ENCODE measurements at places on chromosomes 13 and 19.

- DNase-seq = no peak
Observed at GRCh38 chr19:19155495-19156219, 14.4 kb downstream of the MEF2B start.

- DNase-seq = no peak
Observed at GRCh38 chr19:50460161-50460765, 16.0 kb upstream of the EMC10 start.

- no peak for DNase-seq
Observed at GRCh38 chr13:55155046-55155445, 1985.7 kb upstream of the PRR20A start.

GRCh38 chr13:106350208-106350607, 185.3 kb downstream of the EFNB2 start:
- no peak for DNase-seq

DNA sequence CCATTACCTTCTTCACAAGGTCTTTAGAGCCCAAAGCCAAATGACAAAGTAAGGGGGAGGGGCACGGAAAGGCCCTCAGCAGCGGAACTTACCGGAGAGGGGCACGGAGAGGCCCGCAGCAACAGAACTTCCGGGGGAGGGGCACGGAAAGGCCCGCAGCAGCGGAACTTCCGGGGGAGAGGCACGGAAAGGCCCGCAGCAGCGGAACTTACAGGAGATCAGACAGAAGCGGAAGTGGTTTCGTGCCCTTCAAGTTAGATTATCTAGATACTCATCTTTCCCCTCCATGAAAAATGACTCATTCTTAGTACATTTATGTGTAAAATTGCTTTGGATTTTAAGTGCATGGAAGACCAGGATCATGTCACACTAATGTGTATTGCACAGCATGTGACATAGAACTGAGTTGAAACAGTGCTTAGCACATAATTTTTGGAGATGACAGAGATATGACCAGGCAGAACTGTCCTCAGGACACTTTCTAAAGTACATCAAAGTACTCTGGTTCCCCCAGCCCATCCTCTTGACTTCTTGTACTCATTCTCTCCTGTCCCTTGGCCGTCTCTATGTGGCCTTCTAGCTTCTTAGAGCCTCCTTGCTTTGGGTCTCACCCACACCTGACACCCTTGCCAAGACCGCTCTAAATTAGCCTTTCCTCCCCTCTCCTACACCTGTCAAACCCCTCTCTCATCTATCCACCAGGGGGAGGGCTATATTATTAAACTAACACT, 25.7 kb upstream of the TPTE2 start:
- peak; percentile 62 for DNase-seq

GRCh38 chr13:48410199-48410598, 2.7 kb downstream of the LPAR6 start:
- no peak for DNase-seq

GRCh38 chr13:25848812-25849745, 202.7 kb downstream of the SHISA2 start:
- no peak for DNase-seq

GRCh38 chr13:66659701-66660467, 570.3 kb downstream of the PCDH9 start:
- DNase-seq = no peak

GRCh38 chr13:55893540-55893939, 1247.2 kb upstream of the PRR20A start:
- no peak for DNase-seq

- DNase-seq = peak; percentile 70
Observed at GRCh38 chr19:48858984-48859710, 9.3 kb downstream of the PLEKHA4 start.

DNA sequence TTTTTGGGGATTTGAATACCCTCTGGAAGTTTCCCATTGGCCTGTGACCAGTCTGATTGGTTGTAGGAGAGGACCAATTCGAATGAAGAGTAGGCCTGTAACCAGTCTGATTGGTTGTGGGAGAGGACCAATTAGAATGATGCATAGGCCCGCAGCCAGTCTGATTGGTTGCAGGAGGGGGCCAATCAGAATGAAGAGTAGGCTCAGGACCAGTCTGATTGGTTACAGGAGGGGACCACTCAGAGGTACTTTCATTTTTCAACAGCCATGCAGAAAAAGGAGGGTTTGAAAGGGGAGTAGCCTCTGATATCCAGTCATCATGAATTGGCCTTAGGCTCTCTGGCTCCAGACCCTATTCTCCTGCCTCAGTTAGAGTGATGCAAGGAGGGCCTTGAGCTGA, 30.4 kb upstream of the SLC1A5 start:
- no peak for DNase-seq

DNA sequence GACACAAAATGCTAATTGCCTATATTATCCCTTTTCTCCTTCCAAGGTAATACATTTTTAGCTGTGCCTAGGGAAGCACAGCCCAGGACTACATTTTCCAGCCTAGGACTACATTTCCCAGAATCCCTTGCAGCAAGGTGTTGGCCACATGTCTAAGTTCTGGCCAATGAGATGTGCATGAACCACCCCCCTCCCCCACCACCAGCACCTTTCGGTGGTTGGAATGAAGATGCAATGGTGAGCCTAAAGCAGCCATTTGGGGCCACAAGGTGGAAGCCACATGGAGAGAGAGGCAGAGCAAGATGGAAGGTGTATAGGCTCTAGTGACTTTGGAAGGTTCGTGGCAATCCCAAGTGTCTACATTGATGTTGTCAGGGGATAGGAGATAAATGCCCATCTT, 16.2 kb downstream of the UNC13A start:
- DNase-seq = peak; percentile 28

- DNase-seq = no peak
Observed at GRCh38 chr13:49681842-49682435, 9.3 kb downstream of the EBPL start.

- peak; percentile 67 for DNase-seq
Observed at GRCh38 chr19:11197291-11198174, at the start of gene KANK2. KANK2 (minus strand) TSS chr19:11197545; CDS start chr19:11194511, 3,034 bp downstream.

- DNase-seq = no peak
Observed at GRCh38 chr13:69769608-69770007, 338.0 kb upstream of the ATXN8OS start.

GRCh38 chr19:13926715-13927114, 11.5 kb downstream of the PODNL1 start:
- DNase-seq = no peak

DNA sequence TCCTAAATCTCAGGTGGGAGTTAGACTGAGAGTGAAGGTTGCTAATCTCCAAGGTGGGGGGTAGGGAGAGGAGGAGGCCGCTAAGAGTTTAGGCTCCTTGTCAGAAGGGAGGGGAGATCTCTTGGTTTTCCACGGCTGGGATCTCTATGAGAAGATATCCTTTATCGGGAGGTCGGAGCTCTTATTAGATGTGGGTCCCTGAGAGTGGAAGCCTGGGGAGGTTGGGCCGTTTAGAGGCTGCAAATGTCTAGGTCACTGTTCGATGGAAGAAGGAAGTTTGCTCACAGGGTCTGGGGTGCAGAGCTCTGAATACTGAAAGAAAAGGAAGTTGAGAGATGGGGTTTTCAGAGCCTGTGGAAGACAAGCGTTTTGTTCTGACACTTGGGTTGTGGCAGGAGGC, 3.8 kb downstream of the MYADM start:
- no peak for DNase-seq

DNA sequence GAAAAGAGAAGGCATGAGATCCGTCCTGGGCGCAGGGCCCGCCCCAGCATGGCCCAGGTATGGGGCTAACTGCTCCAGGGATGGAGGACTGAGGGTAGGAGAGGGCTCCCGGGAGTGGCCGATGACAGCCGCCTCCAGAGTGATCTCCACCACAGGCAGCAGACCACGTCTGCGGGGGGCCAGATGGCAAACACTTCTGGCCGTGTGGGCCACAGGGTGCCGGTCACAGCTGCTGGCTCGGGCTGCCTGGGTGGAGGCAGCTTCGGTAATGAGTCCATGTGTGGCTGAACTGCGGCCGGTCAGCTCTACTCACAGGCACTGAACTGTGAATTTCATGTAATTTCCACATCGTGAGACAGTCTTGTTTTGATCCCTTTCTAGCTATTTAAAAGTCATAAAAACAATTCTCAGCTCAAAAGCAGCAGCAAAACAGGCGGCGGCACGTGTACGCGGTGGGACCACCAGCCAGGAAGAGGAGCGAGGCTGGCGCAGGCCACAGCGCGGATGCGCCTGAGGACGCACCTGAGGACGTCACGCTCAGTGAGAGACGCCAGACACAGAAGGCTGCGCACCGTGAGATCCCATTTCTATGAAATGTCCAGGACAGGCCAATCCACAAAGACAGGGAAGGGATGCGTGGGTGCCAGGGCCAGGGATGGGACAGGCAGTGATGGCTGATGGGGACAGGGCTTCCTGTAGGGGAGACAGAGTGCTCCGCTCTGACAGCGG, 4.0 kb downstream of the LSM7 start:
- no peak for DNase-seq

DNA sequence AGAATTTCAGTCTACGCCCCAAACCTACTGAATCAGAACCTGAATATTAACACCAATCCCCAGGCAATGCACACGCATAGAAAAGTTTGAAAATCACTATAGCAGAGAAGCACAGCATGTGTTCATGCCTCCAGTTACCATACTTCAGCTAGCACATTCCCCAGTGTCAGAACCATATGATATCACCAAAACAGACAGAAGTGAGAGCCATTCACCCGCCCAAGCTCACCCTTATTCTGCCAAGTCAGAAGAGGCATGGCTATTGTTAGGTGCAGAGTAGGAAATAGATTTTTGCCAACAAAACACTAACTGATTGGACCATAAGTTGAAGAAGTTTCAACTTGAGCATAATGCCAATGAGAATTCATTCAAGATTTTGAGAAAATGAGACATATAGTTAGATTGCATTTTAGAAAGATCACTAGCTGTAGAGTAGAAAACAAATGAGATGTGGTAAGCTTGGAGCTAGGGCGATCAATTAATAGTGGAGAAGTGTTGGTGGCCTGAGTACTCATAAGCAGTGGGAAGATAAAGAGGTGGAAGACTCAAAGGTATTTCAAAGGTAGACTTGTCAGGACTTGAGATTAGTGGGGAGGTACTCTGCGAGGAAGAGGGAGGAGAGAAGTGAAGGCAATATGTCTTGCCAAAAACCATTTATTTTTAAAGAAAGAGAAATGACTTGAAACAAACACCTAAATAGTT, 492.4 kb downstream of the SUCLA2 start:
- no peak for DNase-seq

- DNase-seq = no peak
Observed at GRCh38 chr19:36092566-36092965, 18.4 kb upstream of the OVOL3 start.

- no peak for DNase-seq
Observed at GRCh38 chr13:42395086-42395821, 123.3 kb downstream of the AKAP11 start.

DNA sequence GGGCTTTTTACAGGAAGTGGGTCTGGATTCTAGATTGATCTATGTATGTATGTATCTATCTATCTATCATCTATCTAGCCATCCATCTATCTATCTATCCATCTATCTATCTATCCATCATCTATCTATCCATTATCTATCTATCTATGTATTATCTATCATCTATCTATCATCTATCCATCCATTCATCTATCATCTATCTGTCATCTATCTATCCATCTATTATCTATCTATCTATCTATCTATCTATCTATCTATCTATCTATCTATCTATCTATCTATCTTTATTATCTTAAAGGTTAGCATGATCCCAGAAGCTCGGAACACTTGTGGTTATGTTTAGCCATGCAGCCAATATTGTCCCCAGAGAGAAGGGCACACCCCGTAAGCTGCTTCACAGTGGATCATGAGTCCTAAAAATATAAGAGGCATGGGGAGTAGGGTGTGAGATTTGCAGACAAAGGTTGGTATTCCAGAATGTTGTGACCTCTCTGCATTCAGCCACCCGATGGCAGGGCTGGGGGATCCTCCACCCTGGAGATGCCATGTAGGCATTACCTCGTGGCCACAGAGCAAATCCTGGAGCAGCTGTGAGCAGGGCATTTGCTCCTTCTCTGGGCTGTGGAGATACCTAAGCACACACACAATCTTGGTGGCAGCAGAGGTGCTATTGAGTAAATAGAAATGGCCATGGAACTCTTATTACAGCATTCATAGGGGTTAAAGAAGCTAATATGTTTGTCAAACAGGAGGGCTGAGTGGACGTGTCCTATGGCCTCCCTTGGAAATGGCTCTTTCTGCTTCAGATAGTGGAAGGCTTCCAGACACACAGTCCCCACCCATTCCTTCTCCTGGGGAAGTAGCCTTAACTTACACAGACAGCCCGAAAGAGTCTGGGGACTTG, 310.0 kb upstream of the TSHZ3 start:
- no peak for DNase-seq

DNA sequence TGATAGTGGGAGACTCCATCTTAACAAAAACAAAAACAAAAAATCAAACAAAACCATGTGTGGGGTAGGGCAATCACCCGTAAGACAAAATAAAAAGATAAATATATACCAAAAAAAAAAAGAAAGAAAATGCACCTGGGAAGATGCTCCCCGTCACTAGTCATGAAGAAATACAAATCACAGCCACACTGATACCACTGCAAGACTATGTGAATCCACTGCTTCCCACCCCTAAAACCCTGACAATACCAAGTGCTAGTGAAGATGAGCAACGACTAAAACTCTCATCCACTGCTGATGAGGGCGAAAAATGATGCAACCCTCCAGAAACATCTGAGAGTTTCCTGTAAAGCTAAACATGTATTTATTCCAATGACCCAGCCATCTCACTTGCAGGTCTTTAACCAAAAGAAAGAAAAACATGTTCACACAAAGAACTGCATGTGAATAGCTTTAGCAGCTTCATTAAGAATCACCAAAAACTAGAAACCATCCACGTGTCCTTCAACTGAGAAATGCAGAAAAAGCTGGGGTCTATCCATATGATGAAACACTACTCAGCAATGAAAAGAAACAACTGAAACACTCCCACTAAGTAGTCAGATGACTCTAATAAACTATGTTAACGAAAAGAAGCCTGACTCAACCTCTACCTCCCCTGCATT, 31.7 kb downstream of the BRD4 start:
- no peak for DNase-seq

GRCh38 chr13:44795176-44795575, 194.1 kb downstream of the NUFIP1 start:
- DNase-seq = no peak

DNA sequence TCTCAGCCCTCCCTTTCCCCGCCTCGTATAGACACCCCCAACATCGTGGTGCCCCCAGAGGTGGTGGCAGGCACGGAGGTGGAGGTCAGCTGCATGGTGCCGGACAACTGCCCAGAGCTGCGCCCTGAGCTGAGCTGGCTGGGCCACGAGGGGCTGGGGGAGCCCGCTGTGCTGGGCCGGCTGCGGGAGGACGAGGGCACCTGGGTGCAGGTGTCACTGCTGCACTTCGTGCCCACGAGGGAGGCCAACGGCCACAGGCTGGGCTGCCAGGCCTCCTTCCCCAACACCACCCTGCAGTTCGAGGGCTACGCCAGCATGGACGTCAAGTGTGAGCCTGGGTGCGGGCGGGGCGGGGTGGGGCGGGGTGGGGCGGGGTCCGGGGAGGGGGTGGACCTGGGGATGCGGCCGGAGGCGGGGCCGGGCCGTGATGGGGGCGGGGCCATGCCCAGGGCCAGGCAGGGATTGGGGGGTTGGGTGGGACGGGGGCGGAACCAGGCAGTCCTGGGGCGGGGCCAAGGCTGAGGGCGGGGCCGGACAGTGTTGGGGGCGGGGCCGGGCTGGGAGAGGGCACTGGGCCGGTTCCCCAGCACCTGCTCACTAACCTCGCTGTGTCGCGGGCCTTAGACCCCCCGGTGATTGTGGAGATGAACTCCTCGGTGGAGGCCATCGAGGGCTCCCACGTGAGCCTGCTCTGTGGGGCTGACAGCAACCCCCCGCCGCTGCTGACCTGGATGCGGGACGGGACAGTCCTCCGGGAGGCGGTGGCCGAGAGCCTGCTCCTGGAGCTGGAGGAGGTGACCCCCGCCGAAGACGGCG, 7.8 kb downstream of the MAG start:
- no peak for DNase-seq

Measured in stimulated activated CD4-positive, alpha-beta T cell treated with anti-CD3 and anti-CD28 coated beads, Interleukin-4, amount 100 ng/mL, for 48 hours (primary cell).